ENCODE measurements at places on chromosomes 3 and 15. TPM values are rescaled to one million over a fixed set of nuclear protein-coding genes. Genes with fewer than 3 reads are reported as not detected.

The TMEM108 gene
- 0.53 TPM for total RNA-seq

The OSBPL10 gene
- total RNA-seq = 80.4 TPM

The PDE8A gene
- total RNA-seq = 24.3 TPM

The A4GNT gene
- not detected for total RNA-seq

The FBXW12 gene
- total RNA-seq = not detected

The OXTR gene
- total RNA-seq = 4.8 TPM

The TTLL13 gene
- not detected for total RNA-seq

The SMCO1 gene
- total RNA-seq = not detected

The CHRNA7 gene
- 4.8 TPM for total RNA-seq

The NDN gene
- 63.3 TPM for total RNA-seq

The PLIN1 gene
- total RNA-seq = not detected

The SERINC4 gene
- total RNA-seq = not detected

The SNX22 gene
- total RNA-seq = not detected
